ENCODE measurements at places on chromosomes 1 and 21. TPM values are rescaled to one million over a fixed set of nuclear protein-coding genes. Genes with fewer than 3 reads are reported as not detected.

Gene VSIG8
- not detected for total RNA-seq

Gene LCE1A
- total RNA-seq = not detected

Gene ADCY10
- not detected for total RNA-seq

Gene SELE
- total RNA-seq = not detected

Gene GJA5
- 0.87 TPM for total RNA-seq

Gene IL20
- total RNA-seq = not detected

Gene S100A2
- total RNA-seq = 392 TPM

Gene GCSAML
- total RNA-seq = not detected

Gene RXFP4
- not detected for total RNA-seq

GRCh38 chr1:12496154-12496961 lies 121.7 kb downstream of the DHRS3 start:
- peak; percentile 39 for DNase-seq

DNA sequence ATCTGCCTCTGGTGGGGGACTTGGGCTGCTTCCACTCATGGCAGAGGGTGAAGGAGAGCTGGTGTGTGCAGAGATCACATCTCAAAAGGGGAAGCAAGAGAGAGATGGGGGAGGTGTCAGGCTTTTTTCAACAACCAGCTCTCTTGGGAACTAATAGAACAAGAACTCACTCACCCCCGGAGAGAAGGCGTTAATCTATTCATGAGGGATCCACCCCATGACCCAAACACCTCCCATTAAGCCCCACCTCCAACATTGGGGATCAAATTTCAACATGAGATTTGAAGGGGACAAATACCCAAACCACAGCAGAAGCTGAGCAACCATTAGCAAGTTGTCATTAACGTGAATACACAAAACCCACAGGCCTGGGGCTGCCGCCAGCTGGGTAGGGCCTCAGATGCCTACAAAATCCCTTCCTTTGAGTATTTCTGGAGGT lies 12.0 kb upstream of the VWA5B1 start:
- no peak for DNase-seq

GRCh38 chr1:107124694-107125093 lies 16.1 kb upstream of the NTNG1 start:
- peak; percentile 43 for DNase-seq

DNA sequence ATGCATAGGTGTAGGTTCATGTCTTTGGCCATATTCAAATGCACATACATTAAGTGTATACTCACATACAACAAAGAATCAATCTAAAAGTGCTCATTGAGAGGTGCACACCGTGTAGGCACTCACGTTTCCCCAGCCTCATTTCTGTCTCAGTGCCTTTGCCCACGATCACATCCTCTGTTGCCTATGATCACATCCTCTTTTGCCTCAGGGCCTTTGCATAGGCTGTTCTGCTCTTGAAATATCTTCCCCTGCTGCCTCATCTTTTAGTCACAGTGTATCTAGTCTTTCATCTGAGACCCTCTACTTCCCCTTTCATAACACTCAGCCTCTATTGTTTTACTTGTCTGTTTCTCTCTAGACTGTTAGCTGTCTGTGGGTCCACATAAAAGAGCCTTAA lies 69.3 kb downstream of the FOXD2 start:
- no peak for DNase-seq

DNA sequence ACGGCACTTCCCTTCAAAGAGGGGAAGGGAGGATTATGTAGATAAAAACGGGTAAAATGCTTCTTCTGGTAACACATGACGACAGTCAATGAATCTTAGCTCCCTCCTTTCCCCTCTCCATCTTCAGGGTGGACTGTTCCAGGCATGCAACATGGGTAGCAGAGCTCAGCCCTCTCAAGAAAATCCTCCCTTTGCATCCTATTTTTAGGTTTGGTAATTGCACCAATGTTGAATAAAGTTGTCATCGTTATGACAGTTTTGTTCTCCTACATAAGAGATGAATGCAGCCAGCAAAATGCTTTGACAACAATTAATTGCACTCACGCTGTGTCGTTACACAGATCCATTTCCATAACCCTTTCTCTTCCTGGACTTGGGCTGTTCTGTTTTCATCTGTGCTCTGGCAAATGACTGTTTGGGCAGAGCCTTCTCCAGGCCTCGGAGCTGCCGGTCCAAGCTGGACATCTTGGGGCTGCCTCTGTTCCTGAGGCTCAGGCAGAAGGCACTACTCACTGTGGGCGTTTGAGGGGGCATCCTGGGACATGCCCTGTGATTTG lies 127.6 kb downstream of the CNIH3 start:
- no peak for DNase-seq

DNA sequence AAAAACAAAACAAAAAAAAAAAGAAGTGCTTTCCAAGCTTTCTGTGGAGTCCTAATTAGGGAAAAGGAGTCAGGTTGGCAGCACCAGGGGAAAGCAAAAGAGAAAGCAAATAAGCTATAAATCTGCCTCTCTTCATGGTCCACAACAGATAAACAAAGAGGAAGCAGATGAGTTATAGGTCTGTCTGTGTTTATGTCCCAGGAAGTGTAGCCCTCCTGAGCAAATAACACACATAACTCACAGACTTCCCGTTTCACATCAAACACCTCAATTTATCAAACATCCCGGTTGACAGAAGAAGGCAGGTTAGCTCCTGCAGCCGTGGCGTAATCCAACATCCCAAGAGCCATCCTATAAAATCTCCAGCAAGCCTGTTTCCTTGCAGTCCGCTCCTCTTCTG lies 5.6 kb upstream of the SLC2A5 start:
- DNase-seq = peak; percentile 57

GRCh38 chr1:117089996-117090395 lies 29.9 kb downstream of the TTF2 start:
- DNase-seq = no peak

- DNase-seq = no peak
Observed at GRCh38 chr1:54477153-54477561, 70.9 kb upstream of the ACOT11 start.

- DNase-seq = peak; percentile 63
Observed at GRCh38 chr1:174872615-174873058, 127.1 kb upstream of the CACYBP start.

DNA sequence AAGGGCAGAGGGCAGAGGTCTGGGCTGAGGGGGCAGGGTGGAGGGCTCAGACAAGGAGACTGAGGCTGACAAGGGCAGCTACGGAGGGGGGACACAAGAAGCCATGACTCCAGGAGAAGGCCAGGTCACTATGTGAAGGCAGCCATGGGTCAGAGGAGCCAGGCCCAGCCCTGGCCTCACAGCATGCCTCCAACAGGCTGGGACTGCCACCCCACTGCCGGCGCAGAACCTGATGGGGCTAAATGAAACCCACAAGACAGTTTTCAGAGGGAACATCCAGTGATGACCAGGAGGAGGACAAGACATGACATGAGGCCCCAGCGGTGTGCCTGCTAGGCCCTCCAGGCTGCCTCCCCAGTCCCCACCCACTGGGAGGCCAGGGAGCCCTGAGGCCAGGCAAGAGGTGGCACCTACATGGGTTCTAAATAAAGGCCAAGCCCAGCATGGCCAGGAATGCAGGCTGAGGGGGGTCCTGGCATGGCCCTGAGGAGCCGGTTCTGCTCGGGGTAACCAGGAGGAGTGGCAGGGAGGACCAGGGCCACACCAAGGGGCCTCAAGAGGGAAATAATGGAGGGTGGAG lies 27.3 kb upstream of the LSS start:
- no peak for DNase-seq

- no peak for DNase-seq
Observed at GRCh38 chr1:20276485-20277159, 14.1 kb upstream of the VWA5B1 start.

- DNase-seq = no peak
Observed at GRCh38 chr1:24695202-24695974, 49.9 kb upstream of the CLIC4 start.

GRCh38 chr1:3116560-3116959 lies 47.6 kb downstream of the PRDM16 start:
- no peak for DNase-seq

DNA sequence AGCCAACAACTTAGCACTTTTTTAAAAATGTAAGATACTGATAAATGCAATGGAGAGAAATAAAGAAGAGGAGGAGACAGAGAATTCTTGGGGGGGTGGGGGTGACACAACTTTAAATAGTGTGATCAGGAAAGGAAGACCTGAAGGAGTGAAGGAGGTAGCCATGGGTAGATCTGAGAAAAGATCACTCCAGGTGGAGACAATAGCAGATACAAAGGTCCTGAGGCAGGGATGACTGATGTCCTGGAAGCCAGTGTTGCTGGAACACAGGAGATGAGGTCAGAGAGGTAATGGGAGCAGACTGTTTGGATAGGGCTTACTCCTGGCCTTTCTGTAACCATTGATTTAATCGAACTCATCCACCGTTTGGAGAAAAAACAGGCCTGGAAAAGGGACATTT lies 24.6 kb upstream of the TRABD2B start:
- DNase-seq = no peak

GRCh38 chr1:67001682-67002425 lies 52.1 kb downstream of the SLC35D1 start:
- DNase-seq = no peak

DNA sequence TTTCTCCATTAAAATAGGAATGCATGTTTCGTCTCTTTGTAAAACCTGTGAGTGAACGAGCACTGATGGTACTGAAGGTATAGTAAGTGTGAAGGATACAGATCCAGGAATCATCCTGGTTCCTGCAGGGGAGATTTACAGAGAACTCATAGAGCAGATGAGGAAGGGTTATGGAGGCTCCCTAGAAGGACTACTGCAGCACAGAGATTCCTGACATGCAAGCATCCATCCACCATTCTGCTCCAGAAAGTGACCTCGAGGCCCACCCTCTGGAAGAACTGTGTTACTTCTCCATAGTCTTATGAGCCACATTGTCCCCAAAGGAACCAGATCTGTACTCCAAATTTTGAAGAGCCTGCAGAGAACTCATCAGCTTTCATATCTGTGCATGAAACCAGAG lies 14.5 kb downstream of the MKNK1 start:
- DNase-seq = no peak

GRCh38 chr1:12150456-12151200 lies 16.2 kb upstream of the TNFRSF1B start:
- no peak for DNase-seq

GRCh38 chr1:174266991-174267612 lies 107.8 kb downstream of the RABGAP1L start:
- no peak for DNase-seq

- peak; percentile 46 for DNase-seq
Observed at GRCh38 chr1:59903141-59903754, 23.3 kb downstream of the CYP2J2 start.
